Endodermal cell (in vitro differentiated cells): ENCODE measurements at places on chromosomes 1 and 21. TPM values are rescaled to one million over a fixed set of nuclear protein-coding genes. Genes with fewer than 3 reads are reported as not detected.

Gene PKLR
- 0.19 to 0.40 TPM (median 0.23 TPM) in 3 replicates for total RNA-seq

Gene C1orf94
- 0.17 to 0.29 TPM in 2 of 3 replicates, not detected in the other for total RNA-seq

Gene PBXIP1
- 40.8 to 54.8 TPM (median 42.5 TPM) in 3 replicates for total RNA-seq

Gene VWA5B1
- total RNA-seq, result 0.38 and 0.44 TPM in 2 replicates

GRCh38 chr21:42079008-42079938 lies 8.2 kb downstream of the UMODL1 start:
- peaks cover 9% of the 10 kb centered on the region for H3K4me1 ChIP-seq
- no peaks in the 10 kb centered on the region for H3K27me3 ChIP-seq
- H3K27ac ChIP-seq, result no peak overlapping the region
- H3K4me3 ChIP-seq, result no peak overlapping the region
- no peaks in the 10 kb centered on the region for H3K36me3 ChIP-seq

DNA sequence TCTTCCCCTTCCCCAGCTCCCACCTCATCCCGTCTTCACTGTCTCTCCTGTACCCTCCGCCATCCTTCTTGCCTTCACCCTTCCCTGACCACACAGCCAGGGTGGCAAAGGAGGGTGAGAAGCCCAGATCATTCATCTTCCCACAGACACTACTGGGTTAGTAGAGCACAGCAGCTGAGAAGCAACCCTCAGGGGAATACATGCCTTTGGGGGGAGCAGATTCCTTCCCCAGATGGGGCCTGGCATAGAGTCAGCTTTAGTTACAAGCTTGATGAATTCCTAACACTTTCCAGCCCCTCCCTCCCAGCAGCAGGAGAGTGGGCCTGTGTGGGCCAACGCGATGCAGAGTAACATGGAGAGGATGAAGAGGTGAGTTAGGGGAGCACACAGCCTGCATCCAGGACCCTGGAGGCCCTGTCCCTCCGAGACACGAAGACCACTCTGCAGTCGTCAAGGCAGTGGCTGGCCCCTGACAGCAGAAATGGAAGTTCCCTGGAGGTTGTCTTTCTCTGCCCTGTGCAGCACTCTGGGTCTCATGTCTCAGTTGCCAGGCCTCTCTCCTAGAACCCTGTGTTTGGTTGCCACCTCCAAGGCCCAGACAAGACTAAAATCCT lies 8.8 kb upstream of the BTG2 start:
- peaks cover 13% of the 10 kb centered on the region for H3K4me1 ChIP-seq
- DNase-seq, result no peak
- no peak overlapping the region for H3K27ac ChIP-seq
- H3K36me3 ChIP-seq, result no peaks in the 10 kb centered on the region
- no peak overlapping the region for H3K4me3 ChIP-seq
- H3K27me3 ChIP-seq, result no peaks in the 10 kb centered on the region

GRCh38 chr1:228514421-228514820 lies 27.2 kb downstream of the RNF187 start:
- H3K27me3 ChIP-seq, result peaks cover 61% of the 10 kb centered on the region
- H3K4me3 ChIP-seq, result no peak overlapping the region
- no peaks in the 10 kb centered on the region for H3K36me3 ChIP-seq
- DNase-seq, result peak; percentile 30
- H3K4me1 ChIP-seq, result no peaks in the 10 kb centered on the region
- no peak overlapping the region for H3K27ac ChIP-seq

- H3K27ac ChIP-seq, result no peak overlapping the region
- peak; percentile 81 for DNase-seq
- peaks cover 14% of the 10 kb centered on the region for H3K4me1 ChIP-seq
- H3K27me3 ChIP-seq, result no peaks in the 10 kb centered on the region
- peaks cover 28% of the 10 kb centered on the region for H3K36me3 ChIP-seq
Observed at GRCh38 chr1:226738421-226738994, 574 bp downstream of the ITPKB start.

- peaks cover 10% of the 10 kb centered on the region for H3K4me1 ChIP-seq
- H3K4me3 ChIP-seq, result no peak overlapping the region
- H3K27ac ChIP-seq, result no peak overlapping the region
- DNase-seq, result peak; percentile 63
- no peaks in the 10 kb centered on the region for H3K36me3 ChIP-seq
Observed at GRCh38 chr1:93701629-93702028, 20.0 kb upstream of the BCAR3 start.

- no peak for DNase-seq
- peak within 1 kb of the TSS; percentile 97 for H3K4me3 ChIP-seq
- peaks cover 2% of the 10 kb centered on the region for H3K4me1 ChIP-seq
- H3K27ac ChIP-seq, result peak within 1 kb of the TSS; percentile 99
Observed at GRCh38 chr1:86914601-86914997, at the start of gene HS2ST1. Gene HS2ST1 (plus strand): TSS chr1:86914635.

- no peaks in the 10 kb centered on the region for H3K36me3 ChIP-seq
- H3K4me1 ChIP-seq, result peaks cover 6% of the 10 kb centered on the region
Observed at GRCh38 chr21:42056996-42057689, 14.0 kb upstream of the UMODL1 start.
